ENCODE measurements at places on chromosomes 6 and 20.

- no peak for DNase-seq
Observed at GRCh38 chr20:38315290-38315966, 11.5 kb downstream of the BPI start.

DNA sequence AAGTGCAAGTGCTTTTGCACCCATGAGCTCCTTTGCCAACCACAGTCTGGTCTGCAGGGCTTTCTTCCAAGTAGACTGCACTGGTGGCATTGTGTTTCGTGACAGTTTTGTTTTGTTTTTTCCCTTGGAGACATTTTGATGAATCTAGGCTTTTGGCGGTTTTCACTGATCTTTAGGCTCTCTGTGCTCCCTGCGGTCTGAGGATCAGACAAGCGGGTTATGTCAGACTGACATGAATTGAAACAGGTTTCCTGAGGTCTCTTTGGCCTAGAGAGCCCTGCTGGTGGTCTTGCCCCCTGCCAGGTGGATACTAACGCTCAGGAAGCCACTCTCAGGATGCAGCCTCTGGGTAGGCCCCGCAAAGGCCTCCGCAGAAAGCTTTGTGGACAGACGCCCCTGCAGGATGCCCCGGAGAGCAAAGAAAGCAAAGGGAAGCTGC is 555.4 kb upstream of the AGPAT4 start:
- no peak for DNase-seq

- peak; percentile 81 for DNase-seq
Observed at GRCh38 chr6:144013486-144013909, 5.4 kb upstream of the PLAGL1 start.

- DNase-seq: no peak
Observed at GRCh38 chr20:18972251-18972876, 158.8 kb downstream of the SCP2D1 start.

DNA sequence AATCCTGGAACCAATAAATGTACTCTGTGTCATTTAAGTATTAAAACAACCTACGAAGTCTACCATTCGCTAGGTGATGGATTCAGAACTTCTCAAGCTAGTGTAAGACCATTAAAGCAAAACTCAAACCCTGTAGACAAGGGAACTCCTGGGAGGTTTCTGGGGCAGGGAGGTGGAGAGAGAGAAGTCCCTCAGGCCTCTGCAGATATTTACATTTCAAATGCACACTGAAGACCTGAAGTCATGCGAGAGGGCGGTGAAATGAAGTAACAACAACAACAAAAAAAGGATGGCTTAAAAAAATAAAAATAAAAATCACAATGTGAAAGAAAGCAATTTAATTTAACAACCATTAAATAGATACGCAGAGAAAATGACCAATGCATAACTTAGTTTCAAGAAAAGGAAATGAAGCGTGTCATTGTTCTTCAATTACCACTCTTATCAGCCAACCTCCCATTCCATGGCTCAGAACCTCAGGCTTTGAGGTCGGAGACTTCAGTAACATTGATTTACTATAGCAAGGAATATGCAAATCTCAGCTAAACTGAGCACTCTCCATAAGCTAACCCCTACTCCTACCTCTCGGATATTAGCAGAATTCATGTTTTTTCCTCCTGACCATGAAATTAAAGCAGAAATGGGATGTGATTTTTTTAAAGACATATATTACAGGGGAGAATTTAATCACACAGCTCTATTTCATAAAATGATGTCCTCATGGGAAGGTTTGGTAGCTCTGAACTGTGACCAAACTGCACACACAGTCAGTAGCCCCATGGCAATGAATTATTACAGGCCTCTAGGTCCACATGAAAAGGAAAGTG is 140.6 kb downstream of the KIF16B start:
- DNase-seq: peak; percentile 5

- no peak for DNase-seq
Observed at GRCh38 chr6:40419377-40419776, 167.8 kb downstream of the LRFN2 start.

- no peak for DNase-seq
Observed at GRCh38 chr6:2102316-2102883, 143.0 kb downstream of the GMDS start.

- DNase-seq: no peak
Observed at GRCh38 chr20:38706509-38706908, 17.8 kb upstream of the SLC32A1 start.

DNA sequence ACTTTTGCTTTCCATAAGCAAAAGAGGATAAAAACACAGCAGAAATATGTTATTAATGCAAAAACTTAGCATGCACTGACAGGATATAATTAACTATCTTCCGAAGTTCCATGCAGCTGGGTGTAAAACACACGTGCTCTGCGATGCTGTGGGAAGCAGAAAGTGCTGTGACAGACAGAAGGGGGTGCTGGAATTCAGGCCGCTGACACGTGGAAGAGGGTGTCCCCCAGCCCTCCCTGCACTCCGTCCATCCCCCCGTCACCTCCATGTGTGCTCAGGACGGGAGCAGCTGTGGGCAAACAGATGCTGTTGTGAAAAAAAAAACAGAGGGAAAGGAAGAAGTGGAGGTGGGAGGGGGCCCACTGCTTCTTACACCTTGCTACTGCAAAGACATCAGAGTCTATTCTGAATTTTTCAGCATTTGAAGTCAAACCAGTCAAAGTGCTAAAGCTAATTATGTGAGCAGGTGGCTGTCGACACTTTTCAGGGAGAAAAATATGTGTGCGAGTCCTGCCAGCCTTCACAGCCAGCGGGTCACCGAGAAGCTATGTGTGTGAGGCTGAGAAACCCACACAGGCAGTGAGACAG is 175.9 kb upstream of the AFDN start:
- no peak for DNase-seq

DNA sequence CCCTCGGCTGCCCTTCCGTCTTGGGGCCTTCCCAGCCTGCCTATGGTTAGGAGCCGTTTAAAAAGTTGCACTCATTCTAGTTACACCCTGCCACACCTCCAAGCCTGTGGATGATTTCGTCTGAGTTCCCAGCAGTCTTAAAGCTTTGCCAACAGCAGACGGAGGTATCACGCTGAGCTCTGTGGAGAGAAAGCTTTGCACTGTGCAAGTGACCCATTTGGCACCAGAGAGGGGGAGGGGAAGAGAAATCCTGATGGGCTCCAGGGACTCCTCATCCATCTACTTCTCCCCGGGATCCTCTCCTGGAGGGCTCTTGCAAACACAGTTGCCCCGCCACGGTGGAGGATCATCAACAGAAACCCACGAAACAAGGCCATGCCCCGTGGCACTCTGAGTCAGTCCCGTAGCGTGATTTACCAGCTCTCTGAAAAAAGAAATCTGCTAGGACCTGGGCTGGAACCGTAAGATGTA is 98.8 kb upstream of the CITED2 start:
- no peak for DNase-seq

DNA sequence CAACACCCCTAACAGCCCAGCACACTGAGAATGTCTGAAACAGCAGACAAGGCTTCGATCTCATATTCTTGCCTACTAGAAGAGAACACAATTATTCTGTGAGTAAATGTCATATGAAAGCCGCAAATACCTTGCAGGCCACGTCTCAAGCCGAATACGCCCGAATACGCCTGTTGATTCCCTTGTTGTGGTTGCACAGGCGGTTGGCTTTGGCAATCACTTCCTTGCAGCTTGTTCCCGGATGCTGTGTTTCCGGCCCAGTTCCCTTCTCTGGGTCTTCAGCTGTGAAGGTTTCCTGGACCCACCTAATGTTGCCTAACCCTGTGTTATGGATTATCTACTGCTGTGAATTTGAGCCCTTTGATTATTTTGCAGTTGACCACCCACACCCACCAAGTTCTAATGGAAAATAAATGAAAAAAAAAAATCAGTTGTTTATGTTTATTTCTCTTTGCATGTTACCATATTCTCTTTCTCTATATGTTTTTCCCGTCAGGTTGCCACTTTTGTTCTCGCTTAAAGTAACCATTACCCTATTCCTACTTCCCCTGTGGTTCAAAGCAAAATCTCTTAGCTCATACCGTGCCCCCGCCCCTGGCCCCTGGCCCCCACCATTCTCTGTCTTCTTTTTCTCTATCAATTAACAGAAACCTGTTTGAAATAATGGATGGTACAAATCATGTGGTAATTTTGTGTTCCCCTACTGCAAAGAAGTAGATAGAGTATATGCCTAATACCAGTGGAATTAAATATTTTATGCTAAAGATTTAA is 172.4 kb downstream of the ADGB start:
- DNase-seq: no peak

GRCh38 chr6:134884752-134885151 is 65.1 kb downstream of the ALDH8A1 start:
- DNase-seq: no peak

DNA sequence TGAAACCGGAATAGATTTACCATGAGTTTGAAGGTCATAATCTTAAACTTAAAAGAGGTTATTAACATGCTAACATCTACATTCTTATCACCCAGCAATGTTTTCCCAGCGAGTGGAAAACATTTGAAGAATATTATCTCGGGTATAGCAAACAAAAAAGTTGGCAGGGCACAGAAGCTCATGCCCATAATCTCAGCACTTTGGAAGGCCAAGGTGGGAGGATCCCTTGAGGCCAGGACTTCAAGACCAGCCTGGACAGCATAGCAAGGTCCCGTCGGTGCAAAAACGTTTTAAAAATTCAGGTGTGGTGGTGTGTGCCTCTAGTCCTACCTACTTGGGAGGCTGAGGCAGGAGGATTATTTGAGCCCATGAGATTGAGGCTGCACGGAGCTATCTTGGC is 213.5 kb downstream of the MANEA start:
- DNase-seq: no peak

- DNase-seq: no peak
Observed at GRCh38 chr6:33677689-33678088, 33.8 kb downstream of the UQCC2 start.

GRCh38 chr6:84731401-84731800 is 33.0 kb downstream of the TBX18 start:
- no peak for DNase-seq

DNA sequence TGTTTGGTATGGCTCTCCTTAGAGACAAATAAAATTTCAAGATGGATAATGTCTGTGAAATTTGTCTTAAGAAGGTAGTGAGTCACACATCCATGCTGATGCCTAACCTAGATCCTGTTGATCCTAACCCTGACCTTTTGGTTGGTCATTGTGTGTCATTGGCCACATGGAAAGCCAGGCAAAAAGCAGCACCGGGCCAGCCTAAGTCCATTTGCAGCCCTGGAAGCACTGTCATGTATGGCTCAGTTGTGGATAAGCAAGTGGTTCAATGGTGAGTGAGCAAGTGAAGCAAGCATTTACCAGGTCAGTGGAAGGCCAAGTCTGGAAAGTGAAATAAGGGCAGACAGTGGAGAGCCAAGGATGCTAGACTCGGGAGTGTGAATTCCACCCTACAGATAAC is 12.1 kb upstream of the XRN2 start:
- DNase-seq: no peak

- DNase-seq: no peak
Observed at GRCh38 chr6:32581315-32582095, 8.1 kb downstream of the HLA-DRB1 start.

- DNase-seq: no peak
Observed at GRCh38 chr6:144921206-144921975, 636.3 kb downstream of the UTRN start.

GRCh38 chr6:27091661-27092315 is 155.7 kb upstream of the PRSS16 start:
- DNase-seq: peak; percentile 8

DNA sequence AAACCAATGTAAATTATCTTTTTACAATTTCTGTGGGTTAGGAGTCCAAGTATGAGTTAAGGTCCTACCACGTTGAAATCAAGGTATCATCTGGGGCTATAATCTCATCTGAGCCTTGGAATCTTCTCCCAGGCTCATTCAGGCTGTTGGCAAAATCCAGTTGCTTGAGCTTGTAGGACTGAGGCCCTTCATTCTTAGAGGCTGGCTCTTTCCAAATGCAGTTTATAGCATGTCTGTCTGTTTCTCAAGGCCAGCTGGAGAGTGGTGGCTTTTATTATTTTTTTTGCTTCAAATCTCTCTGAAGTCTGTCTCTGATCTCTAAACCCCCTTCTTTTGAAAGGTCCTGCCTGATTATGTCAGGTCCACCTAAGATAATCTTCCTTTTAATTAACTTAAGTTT is 177.2 kb upstream of the ASCC3 start:
- no peak for DNase-seq
